NCI-H1417 treated with DMSO at 0.1 percent for 48 hours (cell line): ENCODE measurements at places on chromosomes 13 and 19.

DNA sequence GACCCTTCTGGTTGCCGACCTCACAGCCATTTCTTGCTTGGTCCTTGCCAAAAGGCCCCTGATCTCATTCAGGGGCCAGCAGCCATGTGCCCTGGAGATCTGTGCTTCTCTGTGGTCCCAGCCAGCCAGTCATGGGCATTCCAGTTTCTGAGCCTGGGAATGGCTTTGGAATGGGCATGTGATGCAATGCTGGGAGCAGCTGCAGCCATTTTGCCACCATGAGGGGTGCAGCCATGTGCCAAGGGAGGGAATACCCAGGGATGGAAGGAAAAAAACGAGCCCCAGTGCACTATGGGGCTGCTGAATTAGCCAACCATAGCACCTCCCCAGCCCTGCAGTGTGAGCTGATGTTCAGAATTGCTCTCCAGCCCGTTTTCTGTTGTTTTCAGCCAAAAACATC is 26.3 kb downstream of the F2RL3 start:
- no peak for DNase-seq

DNA sequence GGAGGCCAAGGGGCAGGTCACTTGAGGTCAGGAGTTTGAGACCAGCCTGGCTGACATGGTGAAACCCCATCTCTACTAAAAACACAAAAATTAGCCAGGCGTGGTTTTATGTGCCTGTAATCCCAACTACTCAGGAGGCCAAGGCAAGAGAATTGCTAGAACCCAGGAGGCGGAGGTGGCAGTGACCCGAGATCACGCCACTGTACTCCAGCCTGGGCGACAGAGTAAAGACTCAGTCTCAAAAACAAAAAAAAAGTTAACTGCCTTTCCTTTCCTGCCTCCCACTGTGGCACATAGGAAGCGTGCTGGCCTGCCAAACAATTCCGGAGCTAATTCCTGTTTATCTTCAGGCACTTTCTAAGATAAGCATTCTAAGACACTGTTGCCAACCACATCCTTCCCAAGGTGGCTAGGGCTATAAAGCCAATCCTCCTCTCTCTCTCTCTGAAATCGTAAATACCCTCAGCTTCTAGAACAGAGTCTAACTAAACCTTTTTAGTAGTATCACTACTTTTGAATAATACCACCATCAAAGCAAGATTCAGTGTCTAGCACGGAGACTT is 21.6 kb downstream of the SLC25A30 start:
- no peak for DNase-seq

DNA sequence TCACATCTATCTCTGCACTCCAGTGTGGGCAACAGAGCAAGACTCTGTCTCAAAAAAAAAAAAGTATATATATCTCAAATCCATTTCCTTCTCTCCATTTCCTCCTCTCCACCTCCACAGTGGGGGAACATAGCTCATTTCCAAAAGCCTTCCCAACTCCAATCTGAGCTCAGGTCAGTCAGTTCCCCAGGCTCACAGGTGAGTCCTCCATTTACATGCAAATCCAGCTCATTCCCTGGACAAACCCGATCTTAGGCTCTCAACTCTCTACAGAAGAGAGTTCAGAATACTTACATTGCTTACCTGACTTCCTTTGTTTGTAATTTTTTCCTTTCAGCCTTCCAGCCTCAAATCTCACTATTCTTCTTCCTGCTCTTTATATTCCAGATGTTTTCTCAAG is 518.3 kb downstream of the GPC6 start:
- DNase-seq = no peak

DNA sequence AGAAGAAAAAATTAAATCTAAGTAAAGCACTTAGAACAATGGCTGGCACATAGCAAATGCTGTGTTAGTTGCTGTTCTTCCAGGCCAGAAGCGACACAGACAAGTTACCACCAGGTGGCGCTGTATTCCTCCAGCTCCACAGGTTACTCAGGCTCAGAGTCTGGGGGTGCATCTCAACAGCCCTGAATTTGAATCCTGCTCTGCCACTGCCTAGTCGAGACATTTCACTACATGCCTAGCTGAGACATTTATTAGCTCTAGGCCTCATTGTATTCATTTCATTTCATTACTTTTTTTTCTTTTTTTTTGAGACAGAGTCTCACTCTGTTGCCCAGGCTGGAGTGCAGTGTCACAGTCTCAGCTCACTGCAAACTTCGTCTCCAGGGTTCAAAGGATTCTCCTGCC is 16.4 kb upstream of the CYP2B6 start:
- no peak for DNase-seq

DNA sequence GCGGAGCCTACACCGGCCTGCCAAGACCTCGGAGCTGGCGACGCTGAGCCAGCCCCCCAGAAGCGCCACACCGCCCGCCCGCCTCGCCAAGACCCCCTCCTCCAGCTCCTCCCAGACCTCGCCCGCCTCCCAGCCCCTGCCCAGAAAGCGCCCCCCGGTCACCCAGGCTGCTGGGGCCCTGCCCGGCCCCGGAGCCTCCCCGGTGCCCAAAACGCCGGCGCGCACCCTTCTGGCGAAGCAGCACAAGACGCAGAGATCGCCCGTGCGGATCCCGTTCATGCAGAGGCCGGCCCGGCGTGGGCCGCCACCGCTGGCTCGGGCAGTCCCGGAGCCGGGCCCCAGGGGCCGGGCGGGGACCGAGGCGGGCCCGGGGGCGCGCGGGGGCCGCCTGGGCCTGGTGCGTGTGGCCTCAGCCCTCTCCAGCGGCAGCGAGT is 10.2 kb downstream of the C19orf25 start:
- DNase-seq = no peak

DNA sequence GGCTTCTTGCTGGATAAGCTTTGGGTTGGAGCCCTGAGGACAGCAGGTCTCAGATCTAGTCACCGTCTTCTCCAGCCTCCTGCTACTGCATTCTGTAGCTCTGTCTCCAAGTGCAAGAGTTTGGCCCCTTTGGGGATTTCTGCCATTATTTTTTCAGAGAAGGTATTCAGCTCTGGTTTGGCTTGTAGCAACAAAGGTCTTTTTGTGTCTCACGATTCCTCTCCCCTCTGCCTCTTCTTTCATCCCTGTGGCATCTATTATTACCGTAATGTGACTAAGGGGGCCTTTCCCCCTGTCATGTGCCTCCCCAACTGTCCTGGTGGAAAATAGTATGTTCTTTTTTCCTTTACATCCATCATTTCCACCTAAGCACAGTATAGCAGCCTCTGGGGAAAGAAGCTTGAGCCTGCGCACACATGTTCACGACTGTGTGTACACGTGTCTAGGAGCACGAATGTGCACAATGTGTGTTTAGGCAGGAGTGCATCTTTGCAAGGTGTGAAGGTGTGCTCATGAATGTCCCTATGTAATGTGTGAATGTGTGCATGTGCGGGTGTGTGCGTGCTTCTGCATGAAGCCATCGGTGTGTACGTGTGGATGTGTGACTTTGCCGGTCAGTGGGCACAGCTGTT is 273.9 kb downstream of the ZNF536 start:
- DNase-seq = no peak

DNA sequence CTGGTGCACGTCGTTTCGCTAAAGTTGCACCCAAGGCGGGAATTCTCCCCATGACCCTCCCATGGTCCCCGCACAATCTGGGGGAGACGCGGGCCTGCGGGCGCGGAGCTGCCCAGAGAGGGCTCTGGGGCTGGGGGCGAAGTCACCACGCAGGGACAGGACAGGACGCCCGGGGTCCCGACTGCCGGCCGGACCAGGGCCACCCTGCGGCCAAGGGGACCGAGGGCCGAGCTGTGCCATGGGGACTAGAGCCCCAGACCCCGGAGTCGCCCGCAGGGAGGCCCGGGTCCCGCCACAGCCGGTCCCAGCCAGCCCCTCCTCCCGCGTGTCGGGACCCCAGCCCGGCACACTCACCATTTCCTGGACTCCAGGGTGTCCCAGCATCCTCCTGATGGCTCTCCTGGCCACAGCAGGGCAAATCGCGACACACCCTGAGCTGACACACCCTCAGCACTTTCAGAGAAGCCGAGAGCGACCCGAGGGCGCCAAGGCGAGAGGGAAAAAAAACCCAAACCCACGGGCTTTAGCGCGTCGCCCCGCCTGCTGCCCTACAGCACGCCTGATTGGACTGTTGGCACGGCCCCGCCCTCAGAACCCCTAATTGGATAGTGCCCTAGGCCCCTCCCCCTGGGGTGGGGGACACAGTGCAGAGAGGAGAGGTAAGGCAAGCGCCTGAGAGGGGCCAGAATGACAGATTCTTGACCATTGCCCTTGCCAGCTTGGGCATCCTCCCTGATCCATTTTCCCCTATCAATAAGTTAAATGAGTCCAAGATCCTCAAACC is 28.6 kb downstream of the ZNF44 start:
- DNase-seq = no peak

DNA sequence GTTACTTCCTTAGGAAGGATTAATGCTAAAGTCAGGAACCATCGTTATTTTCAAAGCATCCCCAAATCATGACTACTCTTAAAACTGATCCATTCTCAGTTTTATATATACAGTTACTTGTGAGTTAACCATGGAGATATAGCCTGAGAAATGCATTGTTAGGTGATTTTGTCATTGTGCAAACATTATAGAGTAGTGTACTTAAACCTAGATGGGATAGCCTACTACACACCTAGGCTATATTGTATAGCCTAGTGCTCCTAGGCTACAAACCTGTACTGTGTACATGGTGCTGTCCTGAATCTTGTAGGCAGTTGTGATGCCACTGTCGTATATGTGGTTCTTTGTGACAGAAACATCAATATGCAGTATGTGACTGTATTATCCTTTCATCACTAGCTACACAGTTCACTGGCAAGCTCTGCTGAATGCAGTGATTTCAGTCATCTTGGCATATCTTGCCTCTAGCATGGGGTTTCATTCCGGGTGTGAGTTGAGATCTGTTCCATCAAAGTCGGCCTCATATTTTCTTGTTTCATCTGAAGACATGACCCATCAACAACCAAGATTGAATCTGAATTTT is 45.3 kb downstream of the CDK8 start:
- no peak for DNase-seq

- no peak for DNase-seq
Observed at GRCh38 chr13:40651866-40652587, 14.4 kb downstream of the FOXO1 start.

DNA sequence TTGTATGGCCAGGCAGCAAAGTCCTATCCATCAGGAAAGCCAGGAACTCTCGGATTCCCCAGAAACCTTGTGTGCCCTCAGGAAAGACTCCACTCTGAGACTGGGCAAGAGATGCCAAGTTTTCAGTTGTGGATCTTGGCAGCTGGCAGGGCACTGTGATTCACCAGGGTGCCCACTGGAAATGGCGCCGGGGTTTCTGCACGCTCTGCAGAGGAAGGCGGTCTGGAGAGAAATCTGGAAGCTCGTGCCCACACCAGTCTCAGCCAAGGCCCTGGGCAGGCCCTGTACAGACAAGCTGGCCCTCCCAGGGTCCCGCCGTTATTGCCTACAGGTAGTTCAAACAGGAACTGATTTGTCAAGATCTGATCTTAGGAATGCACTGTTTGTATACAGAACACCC is 4.9 kb downstream of the NAPA start:
- DNase-seq = no peak

DNA sequence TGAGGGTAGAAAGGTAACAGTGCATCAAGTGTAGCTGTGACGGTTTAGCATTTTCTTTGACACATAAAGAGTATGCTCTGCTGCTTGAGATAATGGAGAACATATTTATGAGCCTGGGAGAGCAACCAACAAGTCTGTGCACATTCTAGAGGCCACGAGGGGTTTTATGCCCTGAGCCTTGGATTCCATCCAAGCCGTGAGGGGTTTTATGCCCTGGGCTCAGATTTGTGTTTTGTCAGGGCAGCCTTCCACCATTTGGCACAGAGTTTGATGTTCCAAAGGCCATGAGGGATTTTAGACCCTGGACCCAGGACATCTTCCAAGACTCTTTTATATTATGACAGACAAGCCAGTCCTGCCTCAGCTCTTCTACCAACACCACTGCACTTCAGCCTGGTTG is 106.4 kb downstream of the ZNF486 start:
- DNase-seq = no peak

DNA sequence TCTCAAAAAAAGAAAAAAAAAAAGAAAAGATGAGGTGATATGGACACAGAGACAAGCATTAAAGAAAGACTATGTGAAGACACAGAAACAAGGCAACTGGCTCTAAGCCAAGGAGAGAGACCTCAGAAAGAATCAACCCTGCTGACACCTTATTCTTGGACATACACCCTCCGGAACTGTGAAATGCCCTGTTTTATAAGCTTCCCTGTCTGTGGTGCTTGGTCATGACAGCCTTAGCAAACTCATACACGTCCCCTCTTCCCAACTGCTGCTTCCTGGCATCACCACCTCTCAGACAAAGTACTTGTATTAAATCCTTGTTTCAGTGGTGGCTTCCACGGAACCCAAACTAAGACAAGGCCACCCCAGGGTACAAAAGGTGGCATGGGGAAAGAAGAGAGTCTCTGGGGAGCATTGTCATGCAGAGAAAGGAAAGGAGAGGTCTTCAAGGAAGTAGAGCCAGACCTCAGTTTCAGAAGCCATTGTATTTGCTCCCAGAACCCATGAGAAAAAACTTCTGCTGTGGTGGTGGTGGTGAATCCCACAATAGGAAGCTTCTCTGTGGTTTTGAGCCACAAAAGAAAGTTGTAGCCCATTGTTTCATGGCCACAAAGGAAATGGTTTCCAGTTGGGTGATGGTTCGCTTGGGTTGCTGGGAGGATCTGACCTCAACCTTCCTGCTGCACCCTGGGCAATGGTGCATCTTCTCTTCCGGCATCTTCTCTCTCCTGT is 16.3 kb upstream of the TSPAN16 start:
- no peak for DNase-seq

GRCh38 chr19:426725-427445 is 17.9 kb upstream of the C2CD4C start:
- DNase-seq = no peak

GRCh38 chr19:34075661-34076091 is 96.6 kb upstream of the LSM14A start:
- no peak for DNase-seq

DNA sequence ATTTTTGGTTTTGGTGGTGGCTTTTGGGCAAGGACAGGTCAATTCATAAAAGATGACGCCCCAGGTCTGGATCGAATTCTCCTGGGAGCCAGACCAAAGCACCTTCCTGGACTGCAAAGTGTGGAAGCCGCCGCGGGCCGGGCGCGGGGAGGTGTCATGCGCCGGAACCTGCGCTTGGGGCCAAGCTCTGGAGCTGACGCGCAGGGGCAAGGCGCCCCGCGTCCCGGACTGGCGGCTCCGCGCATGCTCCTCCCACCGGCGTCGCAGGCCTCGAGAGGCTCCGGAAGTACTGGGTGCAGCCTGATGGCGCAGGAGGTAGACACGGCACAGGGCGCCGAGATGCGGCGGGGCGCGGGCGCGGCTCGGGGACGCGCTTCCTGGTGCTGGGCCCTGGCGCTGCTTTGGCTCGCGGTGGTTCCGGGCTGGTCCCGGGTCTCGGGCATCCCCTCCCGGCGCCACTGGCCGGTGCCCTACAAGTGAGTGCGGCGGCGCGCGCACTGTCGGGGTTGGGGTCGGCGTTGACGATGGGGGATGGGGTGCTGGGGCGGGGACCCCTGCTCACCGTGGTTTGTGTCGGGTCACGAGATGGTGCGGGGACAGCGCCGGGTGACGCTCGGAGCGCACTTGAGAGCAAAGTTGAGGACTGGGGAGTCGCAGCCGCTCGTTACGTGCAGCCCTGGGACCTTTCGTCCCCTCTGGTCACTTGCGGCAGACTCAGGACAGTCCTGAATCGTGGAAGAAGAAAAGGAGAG is at the start of gene CLN5:
TSS of gene CLN5 (plus strand) at position 286 of the 752 bp plus-strand sequence. CDS start at position 304, 18 bp downstream.
- DNase-seq = peak; percentile 71
